ENCODE measurements at places on chromosomes 2 and 18. TPM values are rescaled to one million over a fixed set of nuclear protein-coding genes. Genes with fewer than 3 reads are reported as not detected.

DNA sequence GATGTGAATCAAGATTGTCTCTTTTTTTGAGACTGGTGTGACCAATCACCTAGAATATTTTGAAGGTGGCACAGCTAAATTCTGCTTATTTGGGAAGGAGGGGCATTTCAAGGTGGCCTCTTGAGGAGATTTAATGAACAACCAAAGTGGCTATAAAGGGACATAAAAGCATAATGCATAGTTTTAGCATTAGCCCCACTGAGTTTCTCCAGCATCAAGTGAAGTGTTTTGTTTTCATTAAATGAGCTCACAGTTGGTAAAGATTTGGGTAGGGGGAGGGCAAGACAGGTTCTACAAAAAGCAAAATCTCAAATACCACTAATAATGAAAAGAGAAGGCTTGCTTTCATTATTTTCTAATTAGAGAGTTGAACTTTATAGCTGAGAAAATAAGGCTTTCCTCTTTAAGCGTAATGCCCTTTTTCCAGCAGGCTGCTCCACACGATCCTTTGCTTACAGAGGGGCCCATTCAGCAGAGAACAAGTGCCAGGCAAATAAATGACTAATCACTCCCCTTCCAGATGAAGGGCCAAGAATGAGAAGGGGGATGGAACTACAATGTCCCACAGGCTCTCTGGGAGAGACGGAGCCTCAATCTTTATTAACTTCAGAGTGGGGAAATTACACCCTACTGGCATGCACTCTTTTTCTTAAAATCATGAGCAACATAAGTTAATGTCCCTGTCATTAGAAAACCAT lies 35.9 kb downstream of the LHCGR start:
- DNase-seq = no peak

DNA sequence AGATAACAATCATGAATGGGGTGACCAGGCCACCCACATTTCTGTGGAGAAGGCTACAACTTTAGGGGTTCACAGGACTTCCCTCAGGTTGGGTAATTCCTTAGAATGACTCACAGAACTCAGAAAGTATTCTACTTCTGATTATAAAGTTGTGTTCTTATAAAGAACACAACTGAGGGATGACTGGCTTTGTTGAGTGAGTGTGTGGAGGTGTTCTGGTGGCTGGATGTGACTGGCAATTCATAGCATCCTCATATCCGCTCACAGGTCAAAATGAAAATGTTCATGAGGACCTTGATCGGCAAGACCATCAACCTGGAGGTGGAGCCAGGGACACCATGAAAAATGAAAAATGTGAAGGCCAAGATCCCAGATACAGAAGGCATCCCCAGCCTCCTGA lies 143.3 kb upstream of the CAB39 start:
- no peak for DNase-seq

Gene TGFA
- total RNA-seq = 25.8 TPM

GRCh38 chr18:67232991-67233390 lies 283.5 kb downstream of the DSEL start:
- DNase-seq = no peak
